ENCODE measurements at places on chromosomes 13 and 19.

DNA sequence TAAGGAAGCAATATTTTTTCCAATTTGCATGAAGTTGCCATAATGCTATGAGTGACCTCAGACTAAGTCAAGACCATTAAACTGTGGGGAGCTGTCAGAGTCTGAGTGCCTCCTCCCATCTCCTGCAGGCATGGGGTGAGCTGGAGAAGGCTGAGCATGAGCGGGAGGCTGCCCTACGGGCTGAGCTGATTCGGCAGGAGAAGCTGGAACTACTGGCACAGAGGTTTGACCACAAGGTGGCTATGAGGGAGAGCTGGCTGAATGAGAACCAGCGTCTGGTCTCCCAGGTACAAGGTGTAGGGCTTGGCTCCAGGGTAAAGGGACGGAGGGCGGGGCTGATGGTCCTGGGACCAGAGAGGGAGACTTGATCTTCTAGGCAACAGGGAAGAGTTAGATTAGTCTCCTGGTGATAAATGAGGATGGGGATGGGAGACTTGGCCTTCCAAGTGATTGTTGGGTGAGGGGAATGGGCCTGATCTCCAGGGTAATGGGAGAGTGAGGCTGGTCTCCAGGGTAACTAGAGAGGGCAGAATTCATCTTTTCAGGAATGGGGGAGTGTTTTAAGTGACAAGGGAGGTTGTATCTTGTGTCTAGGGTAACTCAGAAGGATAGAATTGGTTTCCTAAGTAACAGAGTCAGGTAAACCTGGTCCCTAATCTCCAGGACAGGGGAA, 36.0 kb downstream of the SPTBN4 start:
- DNase-seq, result no peak

- no peak for DNase-seq
These were observed 6.8 kb downstream of the FAM98C start for GRCh38 chr19:38409631-38410133.

GRCh38 chr19:50882188-50882587, 8.9 kb downstream of the KLK2 start:
- DNase-seq, result no peak

GRCh38 chr19:33470686-33471085, 50.9 kb downstream of the PEPD start:
- no peak for DNase-seq

- DNase-seq, result no peak
These were observed 22.0 kb downstream of the GGACT start for GRCh38 chr13:100566543-100566942.

DNA sequence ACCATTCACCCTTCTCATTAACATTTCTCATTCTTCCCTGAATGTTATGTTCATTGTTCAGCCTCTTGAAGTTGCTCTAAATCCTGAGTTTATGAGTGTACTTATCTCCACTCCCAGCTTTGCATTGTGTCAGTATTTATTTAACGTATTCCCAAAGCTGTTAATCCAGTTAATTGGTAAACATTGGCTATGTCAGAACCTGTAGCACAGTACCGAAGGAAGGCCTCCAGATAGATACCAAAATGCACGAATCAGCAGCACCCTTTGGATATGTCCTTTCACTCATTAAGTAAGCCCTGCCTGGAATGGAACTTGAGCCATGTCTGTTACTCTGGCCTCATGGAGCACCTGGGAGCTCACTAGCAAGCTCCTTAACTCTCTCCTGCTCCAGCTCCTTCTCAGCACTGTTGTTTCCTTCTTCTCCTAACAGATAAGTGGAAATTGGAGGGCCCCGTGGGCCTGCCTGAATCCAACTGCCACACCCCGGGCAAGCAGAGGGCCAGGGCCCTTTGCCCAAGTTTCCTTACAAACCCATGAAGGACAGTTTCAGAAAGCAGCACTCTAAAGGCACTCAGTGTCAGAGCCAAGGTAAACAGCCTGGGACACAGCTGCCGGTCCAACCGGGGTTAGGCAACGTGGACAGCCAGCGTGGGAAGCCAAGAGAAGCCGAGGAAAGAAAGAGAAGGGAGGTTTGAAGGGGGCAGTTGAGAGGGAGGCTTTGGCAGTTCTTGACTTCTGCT, 155.0 kb upstream of the SERP2 start:
- DNase-seq, result no peak

DNA sequence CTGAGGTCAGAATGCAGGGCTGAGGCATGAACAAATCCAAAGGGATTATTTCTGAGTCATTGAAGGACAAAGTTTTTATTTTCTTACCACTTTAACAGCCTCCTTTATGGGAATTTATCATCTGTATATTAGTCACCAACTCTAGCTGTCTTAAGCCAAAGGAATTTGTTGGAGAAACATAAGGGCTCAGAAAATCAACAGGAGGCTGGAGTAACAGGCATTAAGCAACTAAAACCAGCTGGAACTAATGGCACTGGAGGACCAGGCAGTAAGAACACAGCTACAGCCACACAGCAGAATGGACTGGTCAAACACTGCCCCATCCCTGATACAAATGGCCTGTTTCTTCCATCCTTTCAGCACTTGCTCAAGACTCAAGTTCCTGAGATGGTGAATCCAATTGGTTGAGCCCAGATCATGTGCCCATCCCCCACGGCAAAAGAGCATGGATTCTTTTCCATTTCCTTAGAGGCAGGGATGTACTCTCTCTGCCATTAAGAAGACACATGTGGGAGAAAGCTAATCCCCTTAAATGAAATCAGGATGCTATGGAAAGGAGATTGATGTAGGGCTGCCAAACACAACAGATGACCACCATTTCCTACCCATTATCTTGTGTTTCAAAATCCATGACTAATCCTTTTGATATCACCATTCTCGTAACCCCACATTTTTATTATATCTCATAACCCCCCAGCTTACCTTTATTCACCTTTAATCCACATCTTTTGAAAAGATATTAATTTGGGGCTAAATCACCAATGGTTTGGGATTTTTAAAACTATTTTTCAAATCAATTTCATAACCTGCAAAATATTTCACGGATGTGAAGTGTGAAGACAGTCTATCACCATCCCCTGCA, 157.0 kb upstream of the FNDC3A start:
- DNase-seq, result no peak

DNA sequence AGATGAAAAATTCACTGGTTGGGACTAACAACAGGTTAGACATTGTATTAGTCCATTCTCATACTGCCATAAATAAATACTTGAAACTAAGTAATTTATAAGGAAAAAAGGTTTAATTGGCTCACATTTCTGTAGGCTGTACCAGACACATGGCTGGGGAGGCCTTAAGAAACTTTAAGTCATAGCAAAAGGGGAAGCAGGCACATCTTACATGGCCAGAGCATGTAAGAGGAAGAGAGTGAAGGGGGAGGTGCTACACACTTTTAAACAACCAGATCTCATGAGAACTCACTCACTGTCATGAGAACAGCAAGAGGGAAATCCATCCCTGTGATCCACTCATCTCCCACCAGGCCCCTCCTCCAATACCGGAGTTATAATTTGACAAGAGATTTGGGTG, 125.9 kb downstream of the SUCLA2 start:
- no peak for DNase-seq

- DNase-seq, result no peak
These were observed 202.0 kb downstream of the KATNAL1 start for GRCh38 chr13:30105381-30105780.

DNA sequence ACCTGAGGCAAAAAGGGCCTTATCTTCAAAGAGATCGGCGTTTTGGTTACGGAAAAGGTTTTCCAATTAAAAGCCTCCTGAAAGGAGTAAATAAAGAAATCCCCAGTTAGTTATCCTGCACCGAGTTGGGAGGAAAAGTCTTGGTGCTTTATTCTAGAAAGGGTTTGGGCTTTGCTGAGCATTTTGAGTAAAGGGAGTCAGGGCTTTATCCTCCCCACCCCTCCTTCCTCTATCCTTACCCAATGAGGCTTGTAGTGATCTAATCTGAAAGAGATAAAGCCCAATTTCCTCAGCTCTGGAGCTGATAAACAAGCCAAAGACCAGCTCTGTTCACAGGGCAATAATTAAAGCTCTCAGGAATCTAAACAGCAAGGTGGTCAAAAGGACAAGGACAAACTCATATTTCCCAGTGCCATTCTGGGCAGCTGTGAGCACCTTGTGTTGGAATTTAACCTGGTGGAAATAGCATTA, 188.9 kb upstream of the TSC22D1 start:
- no peak for DNase-seq

DNA sequence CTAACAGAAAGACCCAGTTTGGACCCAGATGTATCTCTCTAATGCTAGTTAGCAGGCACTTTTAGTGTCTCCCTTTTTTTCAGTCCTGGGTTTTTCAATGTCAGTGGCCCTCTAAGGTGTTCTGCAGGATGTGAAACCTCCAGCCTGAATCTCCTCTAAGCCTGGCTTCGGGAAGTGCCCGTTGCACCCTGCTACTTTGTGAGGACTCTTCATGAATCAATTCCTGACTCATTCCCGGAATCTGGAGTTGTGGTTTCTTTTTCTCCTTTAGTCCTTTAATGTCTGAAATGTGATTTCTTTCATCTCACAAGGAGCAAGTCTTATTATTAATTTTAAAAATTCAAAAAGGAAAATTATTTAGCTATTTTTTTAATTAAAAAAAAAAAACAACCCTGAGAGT, 116.0 kb downstream of the ZNF536 start:
- no peak for DNase-seq

- no peak for DNase-seq
These were observed 176.4 kb downstream of the FLT1 start for GRCh38 chr13:28318496-28318895.

- no peak for DNase-seq
These were observed 93.8 kb upstream of the ARHGEF7 start for GRCh38 chr13:111021270-111021669.

- DNase-seq, result no peak
These were observed 254.3 kb upstream of the PRR20A start for GRCh38 chr13:56886398-56886797.

GRCh38 chr19:38265213-38265861, 964 bp downstream of the SPINT2 start:
- no peak for DNase-seq

GRCh38 chr13:70534466-70534865, 426.2 kb upstream of the KLHL1 start:
- DNase-seq, result no peak

- no peak for DNase-seq
These were observed 97.3 kb downstream of the GGACT start for GRCh38 chr13:100491164-100491842.

GRCh38 chr19:41386442-41386841, 10.1 kb downstream of the TMEM91 start:
- DNase-seq, result no peak

Measured in COR-L47 (cell line).